ENCODE measurements at places on chromosomes 11 and 22.

DNA sequence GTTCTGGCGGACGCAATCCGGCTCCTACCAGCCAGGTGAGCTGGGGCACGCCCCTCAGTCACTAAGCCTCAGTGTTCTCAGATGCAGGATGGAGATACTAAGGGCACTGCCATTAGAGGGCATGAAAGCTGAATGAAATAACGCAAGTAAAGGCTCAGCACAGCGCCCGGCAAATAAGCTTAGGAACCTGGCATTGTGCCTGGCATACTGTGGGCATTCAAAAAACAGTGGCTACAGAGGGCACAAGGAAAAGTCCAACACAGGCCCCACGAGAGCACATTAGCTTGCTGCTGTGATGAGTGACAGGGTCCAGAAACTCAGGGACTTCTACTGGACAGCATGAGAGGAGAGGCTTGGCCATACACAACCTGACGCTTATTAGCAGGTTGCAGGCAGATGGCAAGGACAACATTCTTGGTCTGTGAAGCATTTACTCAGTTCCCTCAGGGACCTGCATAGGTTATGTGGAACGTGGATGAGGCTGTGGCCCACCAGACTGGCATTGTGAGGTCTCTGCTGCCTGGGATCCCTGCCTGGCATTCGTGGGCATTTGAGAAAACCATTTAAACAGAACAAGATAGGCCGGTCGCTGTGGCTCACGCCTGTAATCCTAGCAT lies 12.2 kb downstream of the TXN2 start:
- no peak for DNase-seq

DNA sequence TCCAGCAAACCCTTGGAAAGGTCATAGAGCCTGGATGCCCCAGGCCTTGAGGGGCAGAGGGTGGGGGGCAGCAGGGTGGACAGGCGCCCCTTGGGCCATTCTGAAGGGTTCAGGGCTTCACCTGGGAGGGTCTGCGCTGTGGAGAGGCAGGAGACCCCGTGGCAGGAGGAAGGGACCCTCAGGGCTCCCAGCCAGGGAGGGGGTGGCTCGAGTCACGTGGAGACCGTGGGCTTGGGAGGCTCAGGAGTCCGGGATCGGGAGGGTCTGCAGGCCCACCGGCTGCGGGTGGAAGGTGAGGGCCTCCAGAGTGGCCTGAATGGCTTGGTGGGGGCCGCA lies 48.5 kb upstream of the A4GALT start:
- no peak for DNase-seq

GRCh38 chr11:48078689-48079088 lies 98.3 kb downstream of the PTPRJ start:
- no peak for DNase-seq

DNA sequence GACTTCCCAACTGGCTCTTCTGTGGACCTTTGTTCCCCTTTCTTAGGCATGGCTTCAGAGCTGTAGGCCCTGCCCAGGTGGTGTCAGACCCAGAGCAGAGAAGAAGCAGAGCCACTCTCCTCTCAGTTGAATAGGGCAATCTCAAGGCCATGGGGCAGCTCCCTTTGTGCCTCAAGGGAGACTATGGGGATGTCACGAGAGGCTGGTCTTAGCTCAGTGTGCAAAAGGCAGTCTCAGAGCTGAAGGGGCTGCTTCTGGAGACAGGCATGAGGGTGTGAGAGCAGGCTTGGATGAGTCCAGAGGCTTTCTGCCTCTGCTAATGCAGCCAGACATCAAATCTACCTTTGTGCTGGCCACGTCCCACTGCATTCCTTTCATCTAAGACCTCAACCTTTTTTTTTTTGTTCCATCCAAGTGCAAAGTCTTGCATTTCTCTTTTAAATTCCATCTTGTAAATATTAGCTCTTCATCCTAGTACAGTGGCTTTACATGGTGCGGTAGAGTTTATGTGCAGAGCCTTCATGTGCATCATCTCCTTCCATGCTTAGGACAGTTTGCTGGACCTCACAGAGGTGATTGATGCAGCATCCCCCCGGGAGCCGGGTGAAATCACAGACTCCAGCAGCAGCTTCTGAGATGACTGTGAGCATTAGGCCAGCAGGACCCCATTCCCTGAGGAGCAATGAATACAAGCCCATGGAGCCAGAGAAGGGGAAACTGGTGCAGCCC lies 34.2 kb upstream of the FCHSD2 start:
- DNase-seq = no peak

- no peak for DNase-seq
These were observed 4.2 kb downstream of the VPS26B start for GRCh38 chr11:134228625-134229024.

DNA sequence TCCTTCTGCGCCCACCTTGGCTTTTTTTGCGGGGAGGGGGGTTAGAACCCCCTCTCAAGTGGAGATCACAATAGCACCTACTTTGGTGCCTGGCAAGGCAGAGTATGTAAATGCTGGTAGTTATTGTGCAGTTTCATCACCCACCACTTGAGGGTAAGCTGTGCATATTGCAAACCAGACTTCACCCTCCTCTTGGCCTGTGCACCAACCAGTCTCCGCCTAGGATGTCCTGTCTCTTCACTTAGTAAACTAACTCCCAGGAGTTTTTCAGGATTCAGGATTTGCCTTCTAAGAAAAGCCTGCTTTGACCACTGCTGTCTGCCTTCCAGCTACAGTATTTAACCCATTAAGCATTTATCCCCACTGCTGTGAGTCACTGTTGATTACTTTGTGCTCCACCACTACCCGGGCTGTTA lies 2.0 kb upstream of the UBXN1 start:
- peak; percentile 51 for DNase-seq

DNA sequence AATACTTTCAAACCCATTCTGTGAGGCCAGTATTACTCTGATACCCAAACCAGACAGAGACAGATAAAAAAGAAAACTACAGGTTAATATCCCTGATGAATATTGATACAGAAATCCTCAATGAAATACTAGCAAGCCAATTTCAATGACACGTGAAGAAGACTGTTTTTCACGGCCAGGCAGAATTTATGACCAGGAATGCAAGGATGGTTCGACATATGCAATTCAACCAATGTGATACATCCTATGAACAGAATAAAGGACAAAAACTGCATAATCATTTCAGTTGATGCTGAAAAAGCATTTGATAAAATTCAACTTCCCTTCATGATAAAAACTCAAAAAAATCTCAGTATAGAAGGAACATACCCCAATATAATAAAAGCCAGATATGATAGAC lies 44.5 kb downstream of the SLC22A24 start:
- DNase-seq = no peak

DNA sequence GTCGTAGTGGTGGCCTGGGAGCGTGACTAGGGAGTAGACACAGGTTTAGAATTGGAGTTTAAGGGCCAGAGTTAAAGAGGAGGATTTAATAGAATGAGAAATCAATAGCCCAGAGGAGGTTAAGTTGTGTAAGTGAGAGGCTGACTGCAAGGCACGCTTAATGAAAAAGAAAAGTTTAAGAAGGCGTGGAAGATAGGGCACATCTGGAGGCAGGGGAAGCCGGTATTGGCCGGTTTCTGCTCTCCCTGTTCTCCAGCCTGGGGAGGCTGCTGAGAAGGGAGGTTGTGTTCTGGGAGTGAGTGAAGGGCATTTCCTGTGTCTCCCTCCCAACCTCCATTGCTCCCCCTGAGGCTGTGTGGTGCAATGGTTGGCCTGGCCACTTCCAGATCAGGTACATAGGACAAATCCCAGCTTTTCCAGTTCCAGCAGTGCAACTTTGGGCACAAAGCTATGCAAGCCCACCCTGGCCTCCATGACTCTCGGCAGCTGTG lies 6.3 kb downstream of the GRIK4 start:
- DNase-seq = no peak

DNA sequence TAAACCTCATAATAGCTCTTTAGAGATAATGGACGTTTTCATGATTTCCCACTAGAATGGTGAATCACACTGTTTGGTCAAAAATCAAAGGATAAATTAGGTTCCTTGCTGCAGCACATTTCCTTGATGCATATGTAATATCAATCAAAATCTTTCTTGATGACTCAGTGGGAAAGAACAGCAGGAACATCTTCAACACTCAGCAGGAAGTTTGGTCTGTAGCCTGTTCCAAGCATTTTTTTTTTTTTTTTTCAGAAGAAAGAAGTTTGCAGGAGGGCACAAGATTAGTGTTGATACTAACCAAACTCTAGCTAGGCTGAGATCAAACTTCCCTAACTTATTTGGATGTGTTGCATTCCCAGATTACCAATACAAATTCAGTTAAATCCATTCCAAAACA lies 1529.8 kb downstream of the FAM181B start:
- DNase-seq = no peak

DNA sequence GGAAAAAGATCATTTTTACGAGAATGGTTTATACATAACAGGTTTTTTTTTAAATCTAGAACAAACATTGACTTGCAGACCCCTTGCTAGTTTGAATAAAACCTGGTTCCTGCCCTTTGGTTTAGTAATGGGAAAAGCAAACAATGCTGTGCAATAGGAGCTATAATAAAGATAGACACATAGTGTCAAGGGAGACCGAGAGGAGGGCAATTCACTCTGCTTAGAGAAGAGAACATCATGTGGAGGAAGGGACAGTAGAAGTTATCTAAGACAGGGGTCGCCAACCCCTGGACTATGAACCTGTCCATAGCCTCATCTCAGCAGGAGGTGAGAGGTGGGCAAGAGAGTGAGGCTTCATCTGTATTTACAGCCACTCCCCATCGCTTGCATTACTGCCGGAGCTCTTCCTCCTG lies 7.0 kb upstream of the RDX start:
- no peak for DNase-seq

DNA sequence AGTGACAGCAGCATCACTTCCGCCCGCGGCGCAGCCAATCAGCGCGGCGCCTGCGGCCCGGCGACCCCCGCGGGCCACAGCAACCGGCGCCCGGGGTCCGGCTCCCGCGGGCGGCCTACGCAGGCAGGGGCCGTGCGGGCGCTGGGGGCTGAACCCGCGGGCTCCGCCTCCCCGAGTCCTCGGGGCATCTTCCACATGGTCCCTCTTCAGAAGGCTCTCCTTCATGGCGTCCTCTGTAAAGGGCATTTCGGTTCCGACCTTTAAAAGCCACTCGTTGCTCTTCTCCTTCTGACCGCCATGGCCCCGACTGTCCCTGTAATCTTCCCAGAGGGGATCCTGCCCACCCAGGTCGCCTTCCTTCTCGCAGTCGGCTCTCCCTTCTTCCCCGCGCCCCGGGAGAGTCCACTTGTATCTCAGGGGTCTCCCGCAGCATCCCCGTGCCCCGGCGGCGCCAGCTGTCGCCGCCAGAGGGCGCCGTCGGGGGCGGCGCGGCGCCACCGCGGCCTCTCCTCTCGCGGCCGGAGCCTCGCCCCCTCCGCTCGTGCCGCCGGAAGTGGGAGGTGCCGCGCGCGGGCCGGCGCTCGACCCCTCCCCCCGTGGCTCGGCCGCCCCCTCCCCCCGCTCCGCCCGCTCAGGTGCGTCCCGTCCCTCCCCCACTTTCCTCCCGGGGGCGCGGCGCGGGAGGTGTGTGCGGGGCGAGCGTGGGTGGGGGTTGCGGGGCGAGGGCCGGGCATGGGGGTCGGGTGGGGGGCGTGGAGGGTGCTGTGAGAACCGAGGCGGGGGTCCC lies at the start of gene RNF214:
Gene RNF214, plus strand, starts transcription at position 580 of the 787 bp plus-strand sequence. CDS start 1,602 bp downstream, outside the sequence.
- DNase-seq = peak; percentile 92

GRCh38 chr11:35185696-35186095 lies 46.7 kb downstream of the CD44 start:
- DNase-seq = peak; percentile 54

DNA sequence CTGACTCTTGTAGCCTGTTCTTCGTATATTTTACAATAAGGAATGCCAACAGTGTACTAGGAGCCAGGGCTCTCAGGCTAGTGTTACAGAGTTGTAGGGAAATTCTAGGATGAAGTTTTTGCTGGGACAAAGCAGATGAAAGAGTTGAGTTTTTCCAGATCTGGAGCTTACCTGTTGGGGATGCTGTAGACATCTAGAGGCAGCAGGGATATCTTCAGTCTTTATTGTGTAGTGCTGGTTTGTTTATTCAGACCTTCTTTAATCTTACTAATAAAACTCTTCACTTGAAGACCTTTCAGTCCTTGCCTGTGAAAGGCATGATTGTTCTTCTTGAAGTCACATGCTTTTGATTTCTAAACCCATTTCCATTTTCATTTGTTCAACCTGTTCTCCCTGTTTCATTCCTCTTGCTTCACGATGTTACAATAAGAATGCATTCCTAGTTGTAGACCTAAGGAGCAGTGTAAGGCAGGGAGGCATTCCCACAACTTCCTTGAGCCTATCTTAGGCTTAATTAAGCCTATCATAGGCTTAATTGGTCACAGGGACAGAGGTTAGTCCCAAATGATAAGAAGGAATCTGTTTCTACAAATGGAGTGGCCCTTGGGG lies 7.9 kb upstream of the SLC37A2 start:
- no peak for DNase-seq

DNA sequence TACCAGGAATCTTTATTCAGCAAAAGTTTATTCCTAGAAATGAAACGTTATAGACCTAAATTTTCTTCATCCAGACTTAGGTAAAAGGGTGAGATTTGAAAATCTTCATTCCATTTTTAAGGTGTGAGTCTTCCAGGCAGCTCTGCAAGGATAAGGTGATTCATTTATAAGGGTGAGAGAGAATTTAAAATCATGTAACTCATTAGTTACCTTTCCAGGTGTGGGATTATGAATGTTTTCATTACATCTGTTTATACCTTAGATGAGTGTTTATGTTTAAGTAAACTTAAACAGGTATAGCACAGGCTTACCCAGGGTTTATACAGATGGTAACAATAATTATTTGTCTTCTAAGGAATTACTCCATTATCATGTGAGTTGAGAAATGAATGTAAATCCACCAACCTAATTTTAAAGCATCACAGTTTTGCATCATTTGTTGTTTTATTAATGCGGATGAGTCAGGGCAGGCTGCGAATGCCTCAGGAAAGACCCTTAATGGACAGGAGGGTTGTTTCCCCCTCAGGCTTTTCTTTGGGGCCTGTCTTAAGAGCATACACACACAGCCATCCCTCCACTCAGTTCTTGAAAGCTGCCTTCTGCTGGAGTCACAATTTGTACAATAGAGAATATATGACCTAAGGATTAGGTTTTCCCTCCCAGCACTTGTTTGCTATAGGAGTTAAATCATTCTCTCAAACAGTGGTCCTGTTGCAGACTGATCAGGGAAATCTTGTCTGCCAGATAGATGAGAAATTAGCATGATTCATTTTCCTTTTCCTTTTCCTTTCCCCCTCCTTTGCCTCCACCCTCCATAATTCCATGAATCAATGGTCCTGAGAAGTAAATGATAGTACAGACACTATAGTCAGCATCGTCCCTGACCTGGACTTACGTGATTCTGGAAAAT lies 3.0 kb downstream of the PRSS23 start:
- DNase-seq = no peak

DNA sequence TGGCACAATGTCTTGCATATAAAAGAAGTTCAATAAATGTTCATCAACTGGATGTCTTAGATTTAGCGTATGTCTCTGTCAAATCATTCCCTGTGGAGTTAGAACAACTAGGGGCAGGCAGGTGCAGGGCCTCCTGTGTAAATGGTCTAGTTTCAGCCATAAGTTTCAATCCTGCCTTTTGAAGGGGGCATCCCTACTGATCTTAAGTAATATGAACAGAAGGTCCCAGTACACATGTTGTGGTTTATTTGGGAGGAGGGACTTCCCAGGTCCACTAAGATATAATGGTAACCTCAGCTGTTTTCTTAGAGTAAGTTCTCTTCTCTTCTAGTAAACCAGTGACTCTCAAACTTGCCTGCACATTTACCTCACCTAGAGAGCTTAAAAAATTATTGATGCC lies 19.8 kb downstream of the TTC12 start:
- DNase-seq = no peak
